Stimulated activated CD8-positive, alpha-beta memory T cell treated with anti-CD3 and anti-CD28 coated beads, Interleukin-15, amount 100 ng/mL, for 24 hours (primary cell): ENCODE measurements at places on chromosomes 2 and 18.

- no peak for DNase-seq
Measured at GRCh38 chr2:216810399-216811160, 49.3 kb downstream of the TNP1 start.

- DNase-seq = no peak
Measured at GRCh38 chr18:29160170-29160569, 983.2 kb upstream of the CDH2 start.

GRCh38 chr18:69400253-69400975 lies at the start of gene DOK6:
Gene DOK6 (plus strand): TSS chr18:69400888.
- no peak for DNase-seq

DNA sequence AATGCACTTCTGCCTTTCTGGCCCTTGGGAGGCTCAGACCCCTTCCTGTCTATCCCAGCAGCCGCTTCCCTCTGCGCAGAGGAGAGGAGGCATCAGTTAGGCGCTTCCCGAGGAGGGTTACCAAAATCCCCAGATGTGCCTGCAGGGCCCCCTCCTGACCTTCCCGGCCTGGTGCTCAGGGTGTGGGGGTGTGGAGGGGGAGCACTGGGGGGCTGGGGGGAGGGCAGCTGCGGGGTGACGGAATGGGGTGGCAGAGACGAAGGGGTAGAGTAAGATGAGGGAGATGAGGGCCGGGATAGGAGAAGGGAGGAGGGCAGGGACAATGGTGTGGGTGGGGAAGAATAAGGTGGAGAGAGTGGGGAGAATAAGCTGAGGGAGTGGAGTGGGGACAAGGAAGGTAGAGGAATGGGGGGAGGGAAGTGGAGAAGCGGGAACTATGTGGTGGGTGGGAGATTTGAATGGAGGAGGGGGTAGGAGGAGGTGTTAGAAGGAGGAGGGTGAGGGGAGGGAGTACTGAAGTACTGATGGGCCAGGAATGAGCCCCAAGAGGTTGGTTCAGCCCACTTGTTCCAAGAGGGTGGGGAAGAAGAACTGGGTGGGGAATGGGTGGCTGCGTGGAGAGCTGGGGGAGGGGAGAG lies 6.5 kb upstream of the ZAP70 start:
- no peak for DNase-seq

DNA sequence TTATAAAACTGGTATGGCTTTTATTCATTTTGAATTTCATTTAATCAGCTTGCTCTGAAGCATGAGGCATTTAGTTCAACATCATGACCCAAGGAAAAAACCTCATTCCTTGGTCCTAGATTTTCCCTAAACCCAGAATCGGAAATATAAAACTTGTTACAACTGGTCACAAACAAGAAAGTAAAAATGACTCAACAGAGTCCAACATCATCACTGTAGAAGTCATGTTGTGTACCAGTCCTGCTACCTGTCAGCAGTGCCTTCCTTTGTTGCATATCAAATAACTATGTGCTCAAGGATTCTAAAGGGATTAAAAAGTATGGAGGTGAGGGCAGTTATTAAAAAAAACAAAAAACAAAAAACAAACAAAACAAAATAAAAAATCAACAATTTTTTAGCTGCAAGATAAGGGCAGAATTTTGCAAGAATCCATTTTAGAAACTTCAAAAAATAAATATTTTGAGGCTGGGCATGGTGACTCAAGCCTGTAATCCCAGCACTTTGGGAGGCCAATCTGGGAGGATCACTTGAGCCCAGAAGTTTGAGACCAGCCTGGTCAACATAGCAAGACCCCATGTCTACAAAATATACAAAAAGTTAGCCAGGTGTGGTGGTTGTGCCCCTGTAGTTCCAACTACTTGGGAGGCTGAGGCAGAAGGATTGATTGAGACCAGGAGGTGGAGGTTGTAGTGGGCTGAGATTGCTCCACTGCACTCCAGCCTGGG lies 18.4 kb downstream of the NCKAP1 start:
- no peak for DNase-seq
